A549 (cell line): ENCODE measurements at places on chromosomes 16 and 17.

- no peak for DNase-seq
These were observed 31.6 kb downstream of the IQCK start for GRCh38 chr16:19749571-19750080.

- DNase-seq, result no peak
These were observed 18.0 kb downstream of the CA5A start for GRCh38 chr16:87918338-87918737.

DNA sequence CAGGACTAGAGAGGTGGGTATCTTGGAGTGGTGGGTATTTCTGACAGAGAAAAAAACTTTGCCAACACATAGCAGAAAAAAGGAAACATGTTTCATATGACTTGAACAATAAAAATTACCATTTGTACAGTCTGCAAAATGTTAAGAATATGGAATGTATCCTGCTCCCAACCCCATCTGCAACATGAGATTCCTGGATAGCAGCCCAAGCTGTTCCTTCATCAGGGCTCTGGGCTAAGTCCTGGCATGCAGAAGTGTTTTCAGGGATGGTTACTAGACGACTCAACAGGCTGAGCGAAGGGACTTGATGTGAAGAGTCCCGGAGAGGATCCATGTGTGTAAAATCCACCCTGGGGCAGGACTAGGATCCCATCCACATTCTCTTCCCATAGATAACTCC, 121.0 kb upstream of the IRX3 start:
- DNase-seq, result no peak

DNA sequence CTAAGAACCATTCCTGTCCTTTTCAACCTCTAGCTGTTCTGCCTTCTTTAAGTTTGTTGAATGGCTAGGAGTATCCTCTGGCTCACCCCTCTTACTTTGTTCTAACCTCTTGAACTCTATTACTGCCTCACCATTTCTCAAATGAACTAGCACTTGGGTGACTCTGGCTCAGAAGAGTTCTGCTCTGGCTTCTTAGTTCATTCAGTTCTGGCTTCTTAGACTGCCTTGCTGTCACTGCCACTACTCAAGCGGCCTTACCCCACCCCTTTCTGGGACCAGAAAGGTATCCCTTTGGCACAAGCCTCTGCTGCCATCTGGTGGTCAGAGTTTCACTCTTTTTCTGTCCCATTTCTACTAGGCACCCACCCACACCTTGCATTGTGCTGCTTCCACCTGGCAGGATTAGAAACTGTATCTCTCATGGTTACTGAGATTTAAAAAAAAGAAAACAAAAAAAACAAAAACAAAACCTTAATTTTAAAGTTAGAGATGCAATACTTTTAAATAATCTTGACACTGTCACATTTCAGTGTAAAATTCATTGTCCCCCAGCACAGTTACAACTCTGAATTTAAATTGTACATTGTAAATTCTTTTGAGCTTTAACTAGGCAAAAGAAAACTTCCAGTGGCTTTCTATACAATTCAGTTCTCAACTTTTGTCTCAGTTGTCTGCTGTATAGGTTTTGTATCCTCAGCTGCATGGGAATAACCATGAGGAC, 6.9 kb upstream of the ABCA10 start:
- DNase-seq, result peak; percentile 83

DNA sequence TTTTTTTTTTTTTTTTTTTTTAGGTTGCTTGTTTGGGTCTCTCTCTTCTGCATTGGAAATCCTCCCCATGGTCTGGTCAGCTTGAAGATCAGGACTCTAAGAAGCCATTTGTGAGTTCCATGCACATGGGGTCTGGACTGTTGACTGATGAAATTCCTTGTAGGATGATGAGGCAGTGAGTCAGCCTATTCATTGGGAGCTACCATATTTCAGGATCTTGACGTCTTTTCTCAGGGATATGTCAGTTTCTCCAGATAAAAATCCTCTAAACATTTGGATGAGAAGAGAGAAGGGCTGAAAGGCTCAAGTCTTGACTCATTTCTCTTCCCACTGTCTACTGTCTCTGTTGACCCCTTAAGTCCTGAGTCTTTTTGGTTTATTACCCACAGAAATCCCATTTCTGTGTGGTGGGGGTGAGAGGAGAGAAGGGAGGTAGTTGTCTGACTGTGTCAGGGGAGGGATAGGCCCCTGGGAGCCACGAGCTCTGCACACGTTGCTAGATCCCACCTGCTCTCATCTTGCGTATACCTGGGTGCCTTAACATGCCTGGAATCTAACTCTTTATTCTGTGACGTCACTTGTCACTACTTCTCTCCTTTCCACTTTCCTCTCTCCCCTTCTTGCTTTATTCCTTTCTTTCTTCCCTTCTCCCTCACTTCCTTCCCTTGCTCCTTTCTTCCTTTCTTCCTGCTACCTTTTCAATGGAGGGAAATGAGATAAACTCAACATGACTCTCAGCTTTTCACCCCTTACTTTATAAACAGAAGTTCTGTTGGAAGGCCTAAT, 333.1 kb upstream of the XYLT1 start:
- no peak for DNase-seq

GRCh38 chr17:55383771-55384642, 37.6 kb downstream of the MMD start:
- no peak for DNase-seq

DNA sequence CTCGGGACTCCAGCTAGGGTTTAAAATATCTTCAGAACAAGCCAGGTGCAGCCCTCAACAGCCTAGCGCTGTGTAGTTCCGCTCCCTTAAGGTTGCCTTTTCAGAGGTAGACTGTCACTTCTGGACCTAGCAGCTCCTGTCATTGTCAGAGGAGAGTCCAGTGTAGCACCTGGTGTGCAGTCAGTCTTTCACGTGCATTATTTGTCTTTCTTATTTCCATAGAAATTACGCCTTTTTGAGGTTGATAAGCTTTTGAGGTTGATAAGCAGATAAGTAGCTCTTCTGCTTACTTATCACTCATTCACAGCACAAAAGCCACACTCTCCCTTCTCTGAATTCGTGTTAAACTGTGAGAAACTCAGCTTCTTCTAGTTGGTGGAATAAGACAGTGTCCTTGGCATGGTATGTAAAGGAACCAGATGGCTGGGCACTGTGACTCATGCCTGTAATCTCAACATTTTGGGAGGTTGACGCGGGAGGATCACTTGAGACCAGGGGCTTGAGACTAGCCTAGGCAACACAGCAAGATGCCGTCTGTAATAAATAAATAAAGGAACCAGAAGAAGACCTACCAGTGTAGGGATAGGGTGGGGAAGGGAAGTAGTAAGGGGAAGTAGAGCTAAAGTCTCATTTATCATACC, 10.2 kb downstream of the EEF2K start:
- DNase-seq, result no peak

DNA sequence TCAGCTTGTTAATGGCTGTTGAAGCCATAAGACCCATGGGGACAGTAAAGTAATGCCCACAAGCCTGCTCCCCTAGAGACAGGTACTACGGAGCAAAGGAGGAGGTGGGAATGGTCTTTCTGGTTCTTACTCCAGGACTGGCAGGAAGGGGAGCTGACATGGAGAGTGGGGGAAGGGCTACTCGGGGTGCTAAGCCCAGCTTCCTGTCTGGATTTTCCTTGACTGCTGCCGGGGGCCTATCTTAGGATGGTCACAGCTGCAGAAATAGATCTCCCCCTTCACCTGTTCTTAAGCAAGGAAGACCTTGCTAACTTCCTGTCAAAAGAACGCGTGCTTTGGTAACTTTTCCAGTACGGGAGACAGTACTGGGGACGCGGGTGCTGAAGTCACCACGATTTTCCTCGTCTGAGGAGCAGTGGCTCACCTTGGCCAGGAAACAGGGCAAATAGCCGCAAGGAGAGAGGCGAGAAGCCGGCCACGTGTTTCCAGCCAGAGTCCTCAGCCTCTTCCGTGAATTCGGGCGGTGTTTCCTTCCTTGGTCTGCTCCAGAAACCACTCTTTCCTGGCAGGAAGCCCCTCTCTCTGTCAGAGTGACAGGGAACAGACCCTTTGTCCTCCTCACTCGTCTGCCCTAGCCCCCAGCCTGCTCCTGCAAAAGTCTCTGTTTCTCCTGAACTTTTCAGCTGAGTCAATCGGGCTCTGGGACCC, 656 bp upstream of the PRR29 start:
- DNase-seq, result no peak

DNA sequence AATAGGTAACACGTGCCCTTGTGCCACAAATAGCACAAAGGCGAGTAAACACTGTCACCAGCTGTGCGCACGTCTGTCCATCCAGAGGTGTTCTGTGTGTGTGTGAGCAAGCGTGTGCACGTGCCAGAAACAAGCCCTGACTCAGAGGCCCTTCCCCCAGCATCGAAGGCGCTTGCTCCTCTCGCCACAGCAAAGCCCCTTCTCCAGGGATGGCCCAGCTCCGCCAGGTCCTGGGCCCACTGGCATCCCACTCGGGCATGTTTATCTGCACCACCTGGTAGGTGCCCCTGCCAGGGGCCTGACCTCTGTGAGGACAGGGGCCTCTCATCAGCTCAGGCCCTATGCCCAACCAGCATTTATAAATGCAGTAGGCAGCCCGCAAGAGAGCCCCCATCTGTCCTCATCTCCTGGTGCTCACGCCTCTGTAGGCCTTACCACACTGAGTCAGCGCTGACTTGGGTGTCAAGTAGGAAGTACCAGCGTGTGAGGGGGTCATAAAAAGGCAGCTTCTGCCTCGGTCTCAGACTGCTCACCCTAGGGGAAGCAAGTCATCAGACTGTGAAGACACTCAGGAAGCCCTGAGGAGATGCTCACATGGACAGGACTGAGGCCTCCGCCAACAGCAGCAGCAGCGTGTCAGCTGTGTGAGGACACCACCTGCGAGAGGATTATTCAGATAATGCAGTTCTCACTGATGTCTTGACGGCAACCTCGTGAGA, 10.8 kb downstream of the TMEM235 start:
- no peak for DNase-seq

DNA sequence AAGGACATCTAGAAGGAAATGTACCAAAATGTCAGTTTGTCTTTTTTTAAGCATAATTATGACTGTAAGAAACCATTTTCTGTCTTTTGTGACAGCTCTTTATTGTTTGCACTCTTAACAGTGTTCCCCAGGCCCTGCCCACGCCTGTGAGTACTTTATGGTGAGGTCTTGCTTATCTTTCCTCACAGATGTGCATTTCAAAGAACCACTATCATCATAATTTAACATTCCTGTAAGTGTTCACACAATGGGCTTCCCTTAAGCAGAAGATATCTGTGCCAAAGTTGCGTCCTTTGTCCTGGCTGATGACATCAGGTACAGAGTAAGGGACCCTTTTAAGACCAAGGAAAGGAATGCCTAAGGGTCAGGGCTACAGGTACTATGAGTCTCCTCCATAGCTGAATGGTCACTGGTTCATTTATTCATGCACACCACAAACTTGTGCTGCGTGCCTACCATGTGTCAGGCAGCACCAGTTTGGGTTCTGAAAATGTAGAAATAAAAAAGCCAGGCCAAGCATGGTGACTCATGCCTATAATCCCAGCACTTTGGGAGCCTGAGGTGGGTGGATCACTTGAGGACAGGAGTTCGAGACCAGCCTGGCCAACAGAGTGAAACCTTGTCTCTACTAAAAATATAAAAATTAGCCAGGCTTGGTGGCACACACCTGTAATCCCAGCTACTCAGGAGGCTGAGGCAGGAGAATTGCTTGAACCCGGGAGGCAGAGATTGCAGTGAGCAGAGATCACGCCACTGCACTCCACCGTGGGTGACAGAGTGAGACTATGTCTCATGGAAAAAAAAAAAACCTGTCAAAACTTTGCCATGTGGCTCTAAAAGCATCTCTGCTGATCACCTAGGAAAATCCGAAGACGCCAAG, 55.4 kb upstream of the NLK start:
- no peak for DNase-seq

DNA sequence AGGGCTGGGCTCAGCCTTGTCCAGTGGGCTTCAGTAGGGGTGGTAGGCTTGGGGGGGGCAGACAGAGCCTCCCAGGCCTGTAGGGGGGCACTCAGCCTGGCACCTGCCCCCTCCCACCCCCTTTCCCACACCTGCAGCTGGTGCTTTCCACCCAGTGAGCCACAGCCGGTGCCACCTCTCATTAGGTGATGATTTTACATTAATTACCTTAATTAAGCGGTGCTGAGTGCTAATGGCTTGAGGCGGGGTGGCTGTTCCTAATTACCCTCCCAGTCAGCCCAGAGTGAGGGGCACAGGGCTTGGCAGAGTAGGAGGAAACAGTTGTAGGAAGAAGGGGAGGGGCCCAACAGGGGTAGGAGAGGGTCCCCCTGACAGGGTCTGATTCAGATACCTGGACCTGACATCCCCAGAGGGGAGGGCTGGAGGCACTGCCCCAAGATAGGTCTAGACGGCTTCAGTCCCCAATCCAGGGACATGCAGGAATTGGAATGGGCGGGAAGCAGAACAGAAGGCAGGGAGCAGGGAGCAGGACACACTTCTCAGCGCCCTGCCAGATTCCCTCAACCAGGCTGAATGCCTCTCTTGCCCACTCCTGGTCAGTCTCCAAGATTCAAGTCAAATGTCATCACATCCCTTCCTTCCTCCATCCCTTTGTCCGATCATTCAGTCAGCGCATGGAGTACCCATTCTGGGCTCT, 26.5 kb upstream of the PHF12 start:
- no peak for DNase-seq

- DNase-seq, result no peak
These were observed 284.4 kb upstream of the MON1B start for GRCh38 chr16:76906552-76906951.

DNA sequence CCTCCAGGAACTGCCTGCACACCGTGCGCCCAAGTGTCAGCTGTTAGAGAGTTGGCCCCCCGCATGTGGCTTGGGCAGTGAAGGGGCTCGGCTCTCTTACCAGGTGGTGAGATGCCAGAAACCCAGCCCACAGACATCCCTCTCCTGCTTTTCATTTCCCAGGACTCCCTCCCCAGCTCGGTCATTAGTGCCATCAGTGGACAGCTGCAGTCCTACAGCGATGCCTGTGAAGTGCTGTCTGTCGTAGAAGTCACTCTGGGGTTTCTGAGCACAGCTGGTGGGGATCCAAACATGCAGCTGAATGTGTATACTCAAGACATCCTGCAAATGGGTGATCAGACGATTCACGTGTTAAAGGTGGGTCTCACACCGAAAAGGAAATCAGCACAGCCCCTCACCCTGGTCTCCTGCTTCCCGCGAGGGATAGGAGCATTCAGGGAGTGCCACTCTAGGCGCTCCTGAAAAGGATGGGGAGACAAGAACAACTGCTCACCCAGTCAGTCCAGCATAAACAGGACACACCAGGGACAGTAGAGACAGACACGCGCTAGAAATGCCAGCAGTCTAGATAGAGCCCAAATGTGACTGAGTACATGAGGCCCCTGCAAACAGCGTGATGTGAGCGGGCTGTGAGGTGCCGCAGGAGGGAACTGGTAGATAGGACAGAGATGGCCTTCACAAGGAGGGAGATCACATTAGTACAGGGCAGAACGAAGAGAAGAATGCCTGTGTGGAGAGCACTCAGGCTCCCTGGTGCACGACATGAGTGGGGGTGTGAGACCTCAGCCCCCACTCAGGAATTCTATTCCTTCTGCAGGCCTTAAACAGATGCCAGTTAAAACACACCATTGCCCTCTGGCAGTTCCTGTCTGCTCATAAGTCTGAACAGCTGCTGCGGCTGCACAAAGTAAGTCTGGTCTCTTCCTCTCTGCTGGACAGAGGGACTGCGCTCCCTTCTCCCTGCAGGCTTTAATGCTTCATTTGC, 25.7 kb upstream of the ENDOV start:
- no peak for DNase-seq
